WTC11 (cell line): ENCODE measurements at places on chromosomes 7 and 10. TPM values are rescaled to one million over a fixed set of nuclear protein-coding genes. Genes with fewer than 3 reads are reported as not detected.

DNA sequence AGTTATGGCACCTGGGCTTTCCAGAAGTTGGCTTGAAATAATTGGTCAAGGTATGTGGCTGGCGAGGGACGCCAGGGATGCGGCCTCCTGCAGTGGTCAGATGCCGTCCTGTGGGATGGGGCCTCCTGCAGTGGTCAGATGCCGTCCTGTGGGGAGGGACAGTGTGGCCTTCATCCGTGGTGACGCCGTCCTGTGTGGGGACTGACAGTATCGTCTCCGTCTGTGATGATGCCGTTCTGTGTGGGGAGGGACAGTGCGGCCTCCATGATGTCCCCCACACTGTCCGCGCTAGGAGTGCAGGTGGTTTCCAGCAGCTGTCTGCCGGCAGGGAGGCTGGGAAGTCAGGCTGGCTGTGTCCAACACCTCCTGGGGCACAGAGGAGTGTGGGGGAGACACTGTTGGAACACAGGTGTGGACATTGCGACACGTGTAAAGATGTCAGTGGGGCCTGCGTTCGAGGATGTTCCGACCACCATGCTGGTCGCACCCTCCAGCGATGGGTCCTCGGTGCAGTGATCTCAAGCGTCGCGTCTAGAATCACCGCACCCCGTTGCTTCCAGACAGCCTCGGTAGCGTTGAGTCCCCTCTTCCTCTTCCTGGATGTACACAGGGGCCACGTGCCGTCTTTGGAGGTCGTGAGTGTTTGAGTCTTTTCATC is 52.6 kb downstream of the INPP5A start:
- H3K27ac ChIP-seq = no peak overlapping the region; the same call in 1 of the 2 replicates
- peak; percentile 6 for DNase-seq
- H3K4me3 ChIP-seq = no peak overlapping the region

- no peaks in the 10 kb centered on the region for H3K4me1 ChIP-seq
- peaks cover 27% of the 10 kb centered on the region for H3K36me3 ChIP-seq
- no peak overlapping the region for H3K4me3 ChIP-seq
- H3K27ac ChIP-seq = no peak overlapping the region
- no peak for DNase-seq
Measured at GRCh38 chr7:104267701-104268368, 60.0 kb upstream of the ORC5 start.

GRCh38 chr7:130894146-130894908 is 160.3 kb upstream of the KLF14 start:
- H3K4me3 ChIP-seq = no peak overlapping the region
- H3K4me1 ChIP-seq = peaks cover 33% of the 10 kb centered on the region
- H3K27ac ChIP-seq = peak overlapping the region; percentile 24; the same call in 1 of the 2 replicates
- peak; percentile 34 for DNase-seq
- H3K36me3 ChIP-seq = 0 out of 2 replicates have a peak, but pooled peaks cover 3% of the 10 kb centered on the region

DNA sequence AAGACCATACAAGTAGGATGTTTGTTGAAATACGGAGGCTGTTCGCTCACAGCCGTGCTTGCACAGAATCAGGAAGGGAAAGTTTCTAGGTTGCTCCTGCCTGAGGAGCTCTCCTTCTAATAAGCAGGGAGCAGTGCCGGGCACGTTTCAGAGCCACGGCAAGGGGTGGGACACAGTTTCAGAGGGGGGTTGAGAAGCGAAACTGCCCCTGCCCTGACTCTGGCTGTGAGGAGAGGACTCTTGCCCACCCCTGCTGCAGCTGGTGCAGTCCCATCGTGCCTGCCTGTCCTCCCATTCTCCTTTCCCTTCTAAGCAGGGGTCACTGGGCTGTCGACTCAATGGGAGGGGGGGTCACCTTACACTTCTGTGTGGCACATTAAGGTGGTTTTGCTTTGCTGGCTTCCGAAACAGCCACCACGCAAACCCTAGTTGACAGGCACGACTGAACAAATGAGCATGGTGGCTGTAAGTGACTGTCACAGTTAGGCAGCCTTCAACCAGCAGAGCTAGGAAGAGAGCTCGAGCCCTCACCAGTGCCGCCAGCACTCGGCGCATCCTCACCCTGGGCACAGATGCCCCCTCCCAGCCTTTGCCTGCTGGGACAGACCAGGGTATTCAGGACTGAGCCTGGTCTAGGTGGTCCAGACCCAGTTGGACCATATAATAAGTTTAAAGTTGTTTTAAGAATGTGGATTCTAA is 37.5 kb downstream of the ZNF467 start:
- DNase-seq = no peak
- H3K36me3 ChIP-seq = peaks cover 6% of the 10 kb centered on the region; the same call in 1 of the 2 replicates
- no peaks in the 10 kb centered on the region for H3K4me1 ChIP-seq
- no peak overlapping the region for H3K27ac ChIP-seq
- no peak overlapping the region for H3K4me3 ChIP-seq
- peaks cover 6% of the 10 kb centered on the region for H3K27me3 ChIP-seq

DNA sequence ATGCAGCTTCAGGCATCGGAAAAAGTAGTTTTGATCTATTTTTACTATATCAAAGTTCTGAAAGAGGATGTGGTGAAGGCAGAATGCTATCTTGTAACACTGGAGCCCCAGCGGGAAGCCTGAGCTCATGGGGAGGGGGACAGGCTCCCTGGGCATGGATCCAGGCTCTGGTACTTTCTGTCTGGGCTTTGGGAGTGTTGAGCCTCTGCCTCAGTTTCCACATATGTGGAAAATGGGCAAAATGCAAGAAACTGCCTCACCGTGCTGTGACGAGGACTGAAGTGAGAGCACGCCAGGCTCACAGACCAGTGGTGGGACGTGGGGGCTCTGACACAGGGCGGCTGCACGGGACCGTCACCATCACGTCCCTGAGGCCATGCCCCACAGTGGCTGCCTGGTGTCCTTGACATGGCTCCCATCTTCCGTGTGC is 182.9 kb upstream of the SHH start:
- H3K4me1 ChIP-seq = no peaks in the 10 kb centered on the region
- no peak overlapping the region for H3K27ac ChIP-seq
- no peak overlapping the region for H3K4me3 ChIP-seq
- DNase-seq = no peak
- peaks cover 31% of the 10 kb centered on the region for H3K36me3 ChIP-seq
- no peaks in the 10 kb centered on the region; the same call in 1 of the 2 replicates for H3K27me3 ChIP-seq

GRCh38 chr7:30986738-30987137 is 23.0 kb downstream of the GHRHR start:
- H3K4me3 ChIP-seq = peak overlapping the region; percentile 38
- peak; percentile 45 for DNase-seq
- H3K36me3 ChIP-seq = no peaks in the 10 kb centered on the region
- no peak overlapping the region for H3K27ac ChIP-seq

DNA sequence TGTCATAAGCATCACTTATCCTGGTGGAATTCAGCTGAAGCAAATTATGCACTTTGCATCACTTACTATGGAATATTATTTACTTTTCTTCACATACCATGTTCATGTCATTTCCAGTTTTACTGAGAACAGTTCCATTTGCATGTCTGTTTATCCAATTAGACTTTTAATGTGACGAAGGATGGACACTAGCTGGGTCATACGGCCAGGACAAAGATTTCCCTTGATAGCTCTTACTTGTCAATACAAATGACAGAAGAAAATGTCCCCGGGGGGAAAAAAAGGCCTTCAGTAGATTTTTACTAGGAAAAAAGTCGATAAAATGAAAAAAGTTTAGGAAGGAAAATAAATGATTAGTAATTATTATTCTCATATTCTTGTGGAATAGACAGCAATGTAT is 106.6 kb downstream of the RAPGEF5 start:
- H3K4me3 ChIP-seq = no peak overlapping the region
- no peak for DNase-seq
- H3K27me3 ChIP-seq = no peaks in the 10 kb centered on the region
- no peak overlapping the region for H3K27ac ChIP-seq
- H3K36me3 ChIP-seq = peaks cover 12% of the 10 kb centered on the region

- H3K4me3 ChIP-seq = no peak overlapping the region
- no peak for DNase-seq
- H3K27me3 ChIP-seq = no peaks in the 10 kb centered on the region
- H3K4me1 ChIP-seq = peaks cover 17% of the 10 kb centered on the region
- no peak overlapping the region for H3K27ac ChIP-seq
Measured at GRCh38 chr7:34747176-34747781, 89.3 kb downstream of the NPSR1 start.

- no peaks in the 10 kb centered on the region for H3K36me3 ChIP-seq
- no peak overlapping the region for H3K4me3 ChIP-seq
- H3K4me1 ChIP-seq = peaks cover 25% of the 10 kb centered on the region
- H3K27me3 ChIP-seq = no peaks in the 10 kb centered on the region
- DNase-seq = no peak
Measured at GRCh38 chr7:112990624-112991023, 96.0 kb downstream of the GPR85 start.

DNA sequence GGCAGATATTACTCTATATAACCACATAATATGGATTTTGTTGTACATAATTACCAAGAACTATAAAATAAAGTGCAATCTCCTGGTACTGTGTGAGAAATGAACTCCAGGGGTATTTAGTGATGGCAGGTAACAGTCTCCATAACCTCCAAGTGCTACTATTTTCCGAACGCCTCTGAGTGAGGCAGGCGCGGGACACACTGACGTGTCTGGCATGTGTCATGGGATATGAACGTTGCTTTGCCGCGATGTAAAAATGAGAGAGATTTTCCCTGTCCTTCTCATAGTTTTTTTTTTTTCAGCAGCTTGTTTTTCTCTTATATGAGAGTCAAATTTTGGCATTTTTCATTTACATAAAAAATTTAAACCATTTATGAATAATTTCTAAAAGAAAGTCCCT is 3.6 kb downstream of the ADARB2 start:
- no peak for DNase-seq
- H3K4me1 ChIP-seq = peaks cover 51% of the 10 kb centered on the region
- no peaks in the 10 kb centered on the region for H3K36me3 ChIP-seq
- no peak overlapping the region for H3K27ac ChIP-seq

- peak within 1 kb of the TSS; percentile 78 for H3K27ac ChIP-seq
- H3K4me1 ChIP-seq = peaks cover 13% of the 10 kb centered on the region
- H3K27me3 ChIP-seq = no peaks in the 10 kb centered on the region
- peak; percentile 84 for DNase-seq
- H3K4me3 ChIP-seq = peak within 1 kb of the TSS; percentile 99
- H3K36me3 ChIP-seq = peaks cover 22% of the 10 kb centered on the region
Measured at GRCh38 chr10:100529475-100530298, at the start of gene NDUFB8. TSS of gene NDUFB8 (minus strand) at chr10:100529871. CDS start at chr10:100529851, 20 bp downstream.

- no peak overlapping the region for H3K4me3 ChIP-seq
- peaks cover 11% of the 10 kb centered on the region for H3K4me1 ChIP-seq
- no peaks in the 10 kb centered on the region; the same call in 1 of the 2 replicates for H3K27me3 ChIP-seq
- no peak for DNase-seq
- no peaks in the 10 kb centered on the region for H3K36me3 ChIP-seq
- H3K27ac ChIP-seq = no peak overlapping the region
Measured at GRCh38 chr10:50857579-50857978, 27.8 kb downstream of the A1CF start.

DNA sequence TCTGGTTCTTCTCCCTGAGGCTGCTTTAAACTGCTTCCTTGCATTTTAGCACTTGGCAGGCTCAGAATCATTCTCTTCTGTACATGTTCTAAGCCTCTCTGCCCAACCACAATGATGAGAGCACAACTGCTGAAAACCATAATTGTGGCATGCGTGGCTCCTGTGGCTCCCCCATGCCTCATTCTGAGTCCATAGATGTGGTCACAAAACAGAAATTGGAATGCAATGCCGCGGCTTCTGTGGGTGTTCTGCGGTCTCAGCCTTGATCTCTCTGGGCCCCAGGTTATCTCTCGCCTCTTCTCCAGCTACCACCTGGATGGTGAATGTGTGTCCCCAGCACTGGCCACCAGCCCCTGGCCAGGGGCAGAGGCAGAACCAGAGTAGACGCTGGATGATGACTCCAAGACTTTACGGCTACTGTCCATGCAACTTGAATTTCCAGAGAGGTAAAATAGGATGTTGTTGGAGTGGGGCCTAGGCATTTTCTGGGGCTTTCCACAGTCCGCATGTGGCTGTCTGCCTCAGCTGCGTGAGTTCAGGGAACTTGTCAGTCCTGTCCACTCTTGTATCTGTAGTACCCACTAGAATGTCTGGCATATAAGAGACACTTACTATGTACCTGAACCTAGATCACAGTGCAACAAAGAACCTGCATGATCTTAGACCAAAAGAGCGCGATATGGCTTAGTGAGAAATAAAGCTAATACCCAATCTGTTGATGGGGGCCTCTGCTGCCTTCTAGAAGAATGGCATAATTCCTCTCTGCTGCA is 52.4 kb upstream of the ADRB1 start:
- H3K27me3 ChIP-seq = 0 out of 2 replicates have a peak, but pooled peaks cover 4% of the 10 kb centered on the region
- H3K4me1 ChIP-seq = peaks cover 7% of the 10 kb centered on the region; the same call in 1 of the 2 replicates
- no peak for DNase-seq
- H3K27ac ChIP-seq = no peak overlapping the region

DNA sequence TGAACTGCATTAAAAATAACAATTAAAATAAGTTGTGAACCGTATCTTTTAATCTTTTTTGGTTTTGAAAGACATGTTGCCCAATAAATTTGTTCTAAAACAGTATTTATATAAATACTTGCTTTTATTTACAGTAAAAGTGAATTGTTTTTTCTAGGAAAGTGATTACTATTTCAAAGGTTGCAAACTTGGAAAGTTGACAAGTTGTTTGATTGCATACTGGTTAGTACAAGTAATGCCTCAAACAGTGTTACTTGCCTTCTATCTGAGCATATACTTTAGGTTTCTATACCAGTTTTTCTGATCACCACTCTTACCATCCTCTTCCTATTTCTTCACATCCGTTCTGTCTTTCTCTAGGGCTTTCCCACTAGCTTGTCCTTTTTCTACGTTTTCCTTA is 212.6 kb downstream of the FOXP2 start:
- H3K4me1 ChIP-seq = peaks cover 35% of the 10 kb centered on the region
- no peak for DNase-seq
- no peaks in the 10 kb centered on the region for H3K36me3 ChIP-seq
- no peak overlapping the region; the same call in 1 of the 2 replicates for H3K27ac ChIP-seq
- no peak overlapping the region for H3K4me3 ChIP-seq

DNA sequence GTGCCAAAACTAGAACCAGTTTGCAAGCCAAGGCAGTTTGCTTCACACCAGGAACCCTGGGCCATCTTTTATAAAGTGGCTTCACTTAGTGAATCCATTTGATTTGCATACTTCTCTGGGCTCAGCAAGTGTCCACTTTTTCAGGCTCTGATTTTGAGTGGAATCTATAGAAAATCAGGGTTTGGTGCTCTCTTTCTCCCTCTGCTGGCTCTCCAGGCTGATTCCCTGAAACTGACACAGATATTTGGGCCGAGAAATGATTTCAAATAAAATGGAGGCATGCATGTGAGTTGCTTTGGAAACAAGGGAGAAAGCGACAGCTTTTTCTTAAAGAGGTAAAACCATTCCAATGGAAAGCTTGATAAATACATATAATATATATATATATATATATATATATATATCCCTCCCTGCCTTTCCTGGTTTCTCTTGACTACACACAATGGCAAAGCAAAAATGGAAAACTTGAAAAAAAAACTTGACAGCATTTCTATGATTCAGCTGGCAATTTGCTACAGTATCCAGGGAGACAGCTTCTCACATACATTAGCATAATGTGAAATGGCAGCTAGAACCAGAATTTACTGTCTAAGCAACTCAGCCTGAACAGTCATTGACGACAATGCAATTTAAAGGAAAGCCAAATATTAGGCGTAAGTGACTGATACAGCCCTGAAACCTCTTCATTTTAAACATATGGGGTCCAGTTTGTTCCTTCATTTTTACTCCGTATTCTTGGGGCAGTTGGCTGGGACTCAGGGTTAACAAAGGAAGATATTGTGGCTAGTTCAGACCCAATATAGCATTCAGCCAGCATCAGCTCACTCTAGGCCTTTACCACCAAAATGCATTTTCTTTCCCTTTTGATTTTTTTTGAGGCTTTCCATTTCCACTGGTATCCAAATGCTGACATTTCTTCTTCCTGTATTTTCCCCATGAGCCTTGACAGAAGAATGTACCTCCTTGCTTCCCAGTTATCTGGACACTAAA is 188.5 kb downstream of the TMEM178B start:
- no peaks in the 10 kb centered on the region for H3K27me3 ChIP-seq
- DNase-seq = no peak
- H3K4me3 ChIP-seq = no peak overlapping the region
- peaks cover 5% of the 10 kb centered on the region for H3K4me1 ChIP-seq
- H3K27ac ChIP-seq = no peak overlapping the region

RBM20 gene
- 0.37 to 0.52 TPM (median 0.41 TPM) in 3 replicates for total RNA-seq

OR2A1 gene
- total RNA-seq = 0.15 to 0.27 TPM in 2 of 3 replicates, not detected in the other

TASOR2 gene
- total RNA-seq = 54.5 to 67.3 TPM (median 62.0 TPM) in 3 replicates

VOPP1 gene
- total RNA-seq = 57.0 to 63.9 TPM (median 60.3 TPM) in 3 replicates
